ENCODE measurements at places on chromosomes 7 and 10.
A peak's percentile ranks its signal among the peaks of the same experiment; 100 is the strongest.

GRCh38 chr10:114030140-114030539 is 13.5 kb upstream of the ADRB1 start:
- no peak for DNase-seq

- DNase-seq: no peak
These were observed 16.8 kb downstream of the APBB1IP start for GRCh38 chr10:26454891-26455290.

DNA sequence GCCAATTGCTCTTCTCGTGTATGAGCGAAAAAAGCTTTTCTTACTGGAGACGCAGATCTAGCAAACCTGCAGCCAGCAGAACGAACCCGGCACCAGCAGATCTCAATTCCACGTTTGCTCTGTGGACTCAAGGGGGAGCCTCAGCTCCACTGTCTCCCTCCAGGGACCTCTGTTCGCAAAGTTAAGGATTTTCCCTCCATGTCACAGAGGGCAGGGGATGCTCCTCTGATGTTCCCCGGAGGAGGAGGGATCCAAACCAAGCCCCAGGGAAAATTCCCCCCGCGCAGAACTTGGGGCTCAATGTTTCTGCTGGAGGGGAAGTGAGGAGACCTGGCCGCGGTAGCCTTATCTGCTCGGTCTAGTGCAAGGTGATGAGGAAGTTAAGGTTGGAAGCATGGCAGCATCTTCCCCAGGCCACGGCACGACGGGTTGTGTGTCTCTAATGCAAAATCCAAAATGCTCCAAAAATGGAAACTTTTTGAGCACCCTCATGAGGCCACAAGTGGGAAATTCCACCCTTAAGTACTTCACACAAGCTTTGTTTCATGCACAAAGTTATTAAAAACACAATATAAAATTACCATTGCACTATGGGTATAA is 9.0 kb downstream of the IQCE start:
- DNase-seq: no peak

DNA sequence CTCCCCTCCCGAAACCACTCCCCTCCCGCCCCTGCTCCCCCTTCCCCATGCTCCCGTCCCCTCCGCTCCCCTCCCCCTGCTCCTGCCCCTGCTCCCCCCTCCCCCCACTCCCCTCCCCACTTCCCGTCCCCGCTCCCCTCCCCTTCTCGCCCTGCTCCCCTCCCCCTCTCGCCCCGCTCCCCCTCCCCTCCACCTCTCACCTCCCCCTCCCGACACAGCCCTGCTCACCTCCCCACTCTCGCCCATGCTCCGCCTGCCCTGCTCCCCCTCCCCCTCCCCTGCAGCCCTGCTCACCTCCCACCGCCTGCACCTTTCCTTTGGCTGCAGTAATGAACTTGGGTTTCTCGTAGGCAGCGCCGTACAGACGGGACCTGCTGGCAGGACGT is 49.9 kb upstream of the NKX6-2 start:
- DNase-seq: no peak

DNA sequence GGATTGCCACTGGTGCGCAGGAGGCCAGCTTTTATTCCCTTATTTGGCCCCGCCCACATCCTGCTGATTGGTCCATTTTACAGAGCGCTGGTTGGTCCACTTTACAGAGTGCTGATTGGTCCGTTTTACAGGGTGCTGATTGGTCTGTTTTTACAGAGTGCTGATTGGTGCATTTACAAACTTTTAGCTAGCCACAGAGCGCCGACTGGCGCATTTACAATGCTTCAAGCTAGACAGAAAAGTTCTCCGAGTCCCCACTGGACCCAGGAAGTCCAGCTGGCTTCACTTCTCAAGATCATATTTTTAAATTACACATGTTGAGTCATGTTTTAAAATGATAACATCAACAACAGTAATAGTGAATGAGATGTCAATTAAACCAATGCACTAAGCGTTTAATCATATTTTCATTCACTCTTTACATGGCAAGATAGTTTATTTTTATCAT is 128.3 kb downstream of the CUBN start:
- DNase-seq: no peak

GRCh38 chr7:144723301-144723700 is 112.6 kb downstream of the TPK1 start:
- no peak for DNase-seq

DNA sequence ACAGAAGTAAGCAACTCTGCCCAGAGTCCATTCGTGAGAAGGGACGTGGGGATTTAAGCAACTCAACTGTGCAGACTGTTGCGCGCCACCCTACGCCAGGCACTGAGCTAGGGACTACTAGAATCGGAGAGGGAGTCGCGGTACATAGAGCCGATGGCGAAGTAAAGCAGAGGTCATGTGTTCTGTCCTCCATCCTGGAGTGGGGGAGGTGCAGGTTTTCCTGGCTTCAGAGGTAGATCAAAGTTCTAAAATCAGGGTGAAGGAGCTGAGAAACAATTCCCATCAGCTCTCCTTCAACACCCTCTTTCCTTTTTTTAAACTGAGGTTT is 23.2 kb downstream of the SLC35G1 start:
- DNase-seq: no peak

DNA sequence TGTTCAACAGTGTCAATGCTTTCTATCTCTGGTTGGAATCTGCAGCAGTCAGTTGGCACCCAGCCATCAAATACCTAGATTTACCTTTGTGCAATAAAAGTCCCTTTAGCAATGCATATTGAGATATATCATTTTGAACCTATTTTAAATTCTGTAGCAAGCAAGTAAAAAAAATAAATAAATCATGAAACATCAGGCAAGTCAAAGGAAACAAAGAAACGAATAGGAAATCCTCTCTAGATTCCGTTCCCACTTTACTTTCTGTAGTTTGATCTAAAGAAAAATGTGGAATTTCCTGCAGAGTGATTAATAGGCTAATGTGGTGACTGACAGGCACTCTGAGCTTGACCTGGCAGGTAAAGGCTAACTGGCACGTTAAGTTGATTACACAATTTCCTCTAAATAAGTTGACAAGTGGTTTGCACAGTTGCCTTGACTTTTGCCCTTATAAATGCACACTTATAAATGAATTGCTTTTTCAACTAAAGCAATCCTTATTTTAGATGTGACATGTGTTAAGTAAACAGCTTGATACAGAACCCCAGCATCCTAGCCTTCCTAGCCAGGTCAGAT is 208.1 kb upstream of the TCF7L2 start:
- DNase-seq: no peak

DNA sequence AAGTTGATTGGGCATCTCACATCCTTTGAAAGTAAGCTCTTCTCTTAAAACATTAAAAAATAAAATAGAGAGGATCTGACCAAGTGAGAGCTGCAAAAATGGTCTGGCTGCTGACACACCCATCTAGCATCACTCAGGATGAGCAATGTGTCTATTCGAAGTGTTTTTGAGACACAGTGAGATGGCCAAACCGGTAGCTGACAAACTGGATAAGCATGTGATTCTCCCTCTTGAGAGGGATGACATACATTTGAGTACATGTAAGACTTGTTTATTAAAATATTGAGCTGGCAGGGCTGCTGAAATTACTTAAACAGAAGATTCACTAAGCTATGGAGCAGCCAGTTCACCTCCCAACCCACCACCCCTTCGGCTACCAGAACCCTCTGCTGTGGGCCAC is 333.9 kb downstream of the ADRA2A start:
- DNase-seq: no peak

DNA sequence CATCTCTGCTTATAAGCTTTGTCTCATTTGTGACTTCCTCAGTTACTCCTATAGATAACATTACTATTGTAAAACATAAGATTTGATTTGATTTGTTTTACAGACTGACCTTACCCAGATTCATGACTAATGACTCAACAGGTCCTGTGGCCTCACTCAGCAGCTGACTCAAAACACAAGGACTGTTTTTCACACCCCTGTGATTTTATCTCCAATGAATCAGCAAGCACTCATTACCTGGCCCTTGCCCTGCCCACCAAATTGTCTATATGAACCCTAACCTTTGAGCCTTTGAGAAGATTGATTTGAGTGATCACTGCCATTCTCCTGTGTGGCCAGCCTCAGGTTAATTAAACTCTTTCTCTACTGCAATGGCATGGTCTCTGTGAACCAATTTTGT is 1064.6 kb upstream of the LRRTM3 start:
- DNase-seq: no peak

- DNase-seq: no peak
These were observed 2.9 kb upstream of the MLLT10 start for GRCh38 chr10:21531164-21531563.

GRCh38 chr7:158414486-158414961 is 173.1 kb downstream of the PTPRN2 start:
- no peak for DNase-seq

- DNase-seq: no peak
These were observed 527.4 kb upstream of the IGFBP3 start for GRCh38 chr7:46448478-46448877.

DNA sequence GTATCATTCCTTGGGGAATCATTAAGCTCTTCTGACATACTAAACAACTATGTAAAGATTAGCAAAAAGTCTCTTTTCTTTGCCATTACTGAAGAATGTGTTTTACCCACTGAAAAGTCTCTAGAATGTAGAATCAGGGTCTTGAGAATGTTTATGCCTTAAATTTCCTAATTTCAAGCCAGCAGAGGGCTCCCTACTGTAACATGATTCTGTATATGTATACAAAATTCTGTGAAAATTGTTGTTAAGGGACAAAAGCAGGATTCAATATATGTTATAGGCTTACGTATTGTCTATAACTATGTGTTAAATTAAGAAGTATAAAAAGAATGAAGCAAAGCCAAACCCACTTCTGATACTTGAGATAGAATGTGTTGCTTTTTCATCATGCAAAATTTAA is 296.9 kb upstream of the DGKB start:
- no peak for DNase-seq

GRCh38 chr10:43857206-43857930 is 208.7 kb upstream of the ZNF32 start:
- no peak for DNase-seq

GRCh38 chr7:4760952-4761351 is 14.5 kb upstream of the AP5Z1 start:
- DNase-seq: no peak

- DNase-seq: no peak
These were observed 29.8 kb upstream of the WAC start for GRCh38 chr10:28503114-28503513.

DNA sequence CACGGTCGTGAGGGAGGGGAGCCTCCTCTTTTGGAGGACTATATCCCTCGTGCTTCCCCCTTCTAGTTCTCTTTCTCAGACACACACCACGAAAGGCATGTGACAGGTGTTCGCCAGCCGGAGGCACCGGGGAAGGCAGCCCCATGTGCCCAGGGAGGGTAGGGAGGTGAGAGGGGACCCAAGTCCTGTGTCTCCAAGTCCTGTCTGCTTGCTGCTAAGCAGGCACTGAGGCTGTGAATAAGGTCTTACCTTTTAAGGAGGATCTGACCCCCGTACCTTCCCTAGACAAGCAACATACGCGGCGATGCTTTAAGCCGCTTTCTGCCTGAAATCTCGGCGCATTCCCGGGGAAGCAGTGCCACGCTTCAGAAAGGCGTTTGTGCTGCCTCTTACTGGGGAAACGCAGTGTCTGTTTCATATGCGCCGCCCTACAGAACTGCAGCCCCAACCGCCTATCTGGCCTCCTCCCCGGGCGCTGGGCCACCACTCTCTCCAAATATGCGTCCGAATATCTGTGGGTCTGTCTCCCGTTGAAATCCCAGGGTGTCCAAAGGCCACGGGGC is 770 bp downstream of the PLXNA4 start:
- DNase-seq: no peak

DNA sequence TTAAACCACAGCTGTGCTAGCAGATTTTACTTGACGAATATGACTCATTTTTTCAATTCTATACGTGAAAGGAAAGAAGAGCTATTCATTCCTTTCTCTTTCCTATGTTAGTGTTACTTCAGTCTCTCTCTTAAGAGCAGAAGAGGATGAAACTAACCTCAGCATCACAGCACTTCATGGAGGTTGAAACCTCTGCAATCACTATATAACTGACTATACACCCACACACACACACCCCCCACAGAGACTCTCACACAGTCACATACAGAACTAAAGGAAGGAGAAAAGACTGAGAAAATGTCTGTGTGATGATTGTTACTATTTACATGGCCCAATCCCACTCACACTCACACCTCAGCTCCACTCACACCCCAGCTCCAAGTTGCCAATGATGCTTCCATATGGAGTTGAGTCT is 104.2 kb downstream of the KIF20B start:
- peak; percentile 64 for DNase-seq

GRCh38 chr10:78045856-78046255 is 12.2 kb downstream of the RPS24 start:
- DNase-seq: no peak

- DNase-seq: no peak
These were observed 97.8 kb upstream of the PPIF start for GRCh38 chr10:79249186-79250121.

GRCh38 chr10:2469802-2470201 is 597.5 kb upstream of the PFKP start:
- no peak for DNase-seq

Measured in activated naive CD8-positive, alpha-beta T cell treated with anti-CD3 and anti-CD28 coated beads for 36 hours (primary cell).